Activated naive CD4-positive, alpha-beta T cell treated with Interleukin-2 at 50 U/mL for 16 hours (primary cell): ENCODE measurements at places on chromosomes 6 and 20.

DNA sequence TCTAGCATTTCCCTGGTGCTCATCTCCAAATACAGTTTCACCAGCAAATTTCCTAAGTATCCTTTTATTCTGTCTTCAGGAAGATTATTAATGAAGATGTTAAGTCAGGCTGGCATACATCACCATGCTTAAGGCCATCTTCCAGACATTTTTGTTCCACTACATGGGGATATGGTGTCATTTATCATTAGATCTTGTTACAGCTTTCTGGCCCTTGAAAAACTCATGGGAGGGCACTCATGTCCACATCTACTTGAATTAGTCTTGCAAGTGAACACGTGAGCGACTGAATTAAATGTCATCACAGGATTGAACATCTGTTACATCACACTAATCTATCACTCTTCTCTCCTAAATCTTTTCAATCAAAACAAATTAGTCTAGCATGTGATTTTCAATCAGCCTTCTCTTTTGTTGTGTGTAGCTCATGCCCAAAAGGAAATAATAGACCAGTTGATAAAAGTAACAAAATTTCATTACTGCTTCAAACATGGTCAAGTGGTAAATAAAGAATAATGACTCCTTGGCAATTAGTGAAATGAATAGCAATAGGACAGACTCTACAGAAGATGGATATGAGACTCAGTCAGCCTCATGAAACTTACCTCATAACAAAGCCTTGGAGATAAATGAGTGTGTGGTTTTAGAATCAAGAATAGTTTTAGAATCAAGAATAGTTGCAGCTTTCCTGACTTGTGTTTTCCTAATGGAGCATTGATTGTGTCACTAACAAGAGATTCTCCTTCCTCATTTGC is 80.5 kb downstream of the MTFR2 start:
- DNase-seq, result no peak

- DNase-seq, result no peak
Measured at GRCh38 chr6:87287251-87287650, 35.1 kb upstream of the SMIM8 start.

DNA sequence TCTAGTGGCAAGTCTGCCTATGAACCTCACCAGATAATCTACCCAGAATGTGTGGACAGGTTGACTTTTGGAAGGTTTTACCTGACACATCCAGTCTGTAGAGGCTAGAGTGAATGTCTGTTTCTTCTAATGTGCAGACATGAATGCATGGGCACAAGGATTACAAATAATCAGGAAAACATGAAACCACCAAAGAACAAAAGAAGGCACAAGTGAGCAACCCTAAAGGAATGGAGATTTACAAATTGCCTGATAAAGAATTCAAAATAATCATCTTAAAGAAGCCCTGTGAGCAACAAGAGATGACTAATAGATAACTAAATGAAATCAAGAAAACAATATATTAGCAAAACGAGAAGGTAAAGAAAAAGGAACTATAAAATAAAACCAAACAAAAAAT is 876.1 kb upstream of the ADGRB3 start:
- DNase-seq, result no peak

- no peak for DNase-seq
Measured at GRCh38 chr6:147023581-147023980, 180.6 kb upstream of the STXBP5 start.
